Stromal cell of bone marrow (primary cell): ENCODE measurements at places on chromosomes 7 and 10.
A peak's percentile ranks its signal among the peaks of the same experiment; 100 is the strongest.

- DNase-seq: no peak
Observed at GRCh38 chr10:44564790-44565189, 179.9 kb upstream of the CXCL12 start.

DNA sequence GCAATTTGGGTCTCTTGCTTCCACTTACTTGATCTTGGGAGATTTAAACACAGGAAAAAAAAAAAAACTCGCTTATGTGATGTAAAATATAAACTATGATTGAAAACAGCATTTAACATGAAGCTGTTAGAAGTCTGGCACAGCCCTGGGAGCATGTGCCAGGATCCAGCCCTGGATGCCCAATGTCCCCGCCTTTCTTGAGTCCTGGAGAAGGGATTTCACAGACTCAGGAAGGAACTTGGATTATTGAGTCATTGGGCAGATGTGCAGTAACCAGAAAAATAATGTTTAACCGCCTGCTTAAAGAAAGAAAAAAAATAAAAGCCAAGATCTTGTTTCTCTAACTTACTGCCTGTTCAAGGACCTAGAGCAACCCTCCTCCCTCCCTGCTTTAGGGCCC lies 3.7 kb upstream of the JCAD start:
- DNase-seq: peak; percentile 89

- no peak for DNase-seq
Observed at GRCh38 chr10:76735866-76736265, 901.7 kb downstream of the KCNMA1 start.

DNA sequence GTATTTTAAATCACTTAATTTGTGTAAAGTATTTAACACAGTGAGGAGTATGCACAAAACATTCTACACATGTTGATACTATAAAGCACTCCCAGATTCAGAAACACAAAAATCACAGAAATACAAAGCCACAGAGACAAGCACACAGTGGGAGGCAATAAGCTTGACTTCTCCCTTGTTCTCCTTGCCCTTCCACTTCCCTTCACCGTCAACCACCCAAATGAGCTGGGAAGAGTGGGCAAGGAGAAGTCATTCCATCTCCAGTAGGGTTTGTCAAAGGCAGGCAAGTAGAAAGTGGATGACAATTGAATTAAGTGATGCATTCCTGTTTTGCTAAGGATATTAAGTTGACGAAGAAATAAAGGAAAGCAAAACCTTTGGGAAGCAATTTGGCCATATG lies 4.2 kb upstream of the TMEM139 start:
- no peak for DNase-seq

- no peak for DNase-seq
Observed at GRCh38 chr7:141949451-141949850, 2.7 kb upstream of the CLEC5A start.

DNA sequence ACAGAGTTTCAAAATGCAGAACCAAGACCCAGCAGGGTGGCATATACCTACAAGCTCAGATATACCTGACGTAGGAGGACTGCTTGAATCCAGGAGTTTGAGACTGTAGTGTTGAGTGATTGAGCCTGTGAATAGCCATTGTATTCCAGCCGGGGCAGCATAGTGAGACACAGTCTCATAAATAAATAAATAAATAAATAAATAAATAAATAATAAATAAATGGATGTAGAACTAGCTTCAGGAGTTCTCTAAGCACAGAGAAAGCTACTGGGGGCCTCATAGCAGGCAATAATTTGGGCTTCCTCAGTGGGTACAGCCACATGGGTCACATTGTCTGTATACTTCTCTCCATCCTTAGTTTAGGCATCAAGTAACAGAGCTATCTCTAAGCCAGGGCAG lies 906.8 kb downstream of the LRMDA start:
- no peak for DNase-seq

DNA sequence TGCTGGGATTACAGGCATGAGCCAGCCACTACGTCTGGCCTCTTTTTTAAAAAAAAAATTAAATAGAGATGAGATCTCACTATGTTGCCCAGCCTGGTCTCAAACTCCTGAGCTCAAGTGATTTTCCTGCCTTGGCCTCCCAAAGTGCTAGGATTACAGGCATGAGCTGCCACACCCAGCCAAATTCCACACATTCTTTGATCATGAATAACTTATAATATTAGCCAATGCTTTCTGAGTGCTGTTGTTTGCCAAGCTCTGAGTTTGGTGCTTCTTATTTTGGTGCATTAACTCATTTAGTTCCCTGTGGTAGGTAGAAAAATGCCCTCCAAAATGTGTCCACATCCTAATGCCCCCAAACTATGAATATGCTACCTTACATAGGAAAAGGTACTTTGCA lies 47.2 kb upstream of the MKI67 start:
- DNase-seq: no peak

GRCh38 chr10:93913706-93914105 lies 19.9 kb downstream of the SLC35G1 start:
- DNase-seq: peak; percentile 36

GRCh38 chr7:30584965-30585364 lies 9.7 kb upstream of the GARS1 start:
- no peak for DNase-seq

- DNase-seq: no peak
Observed at GRCh38 chr10:130742941-130743675, 568.4 kb downstream of the TCERG1L start.

GRCh38 chr7:23600236-23600635 lies 3.1 kb downstream of the CCDC126 start:
- DNase-seq: no peak

DNA sequence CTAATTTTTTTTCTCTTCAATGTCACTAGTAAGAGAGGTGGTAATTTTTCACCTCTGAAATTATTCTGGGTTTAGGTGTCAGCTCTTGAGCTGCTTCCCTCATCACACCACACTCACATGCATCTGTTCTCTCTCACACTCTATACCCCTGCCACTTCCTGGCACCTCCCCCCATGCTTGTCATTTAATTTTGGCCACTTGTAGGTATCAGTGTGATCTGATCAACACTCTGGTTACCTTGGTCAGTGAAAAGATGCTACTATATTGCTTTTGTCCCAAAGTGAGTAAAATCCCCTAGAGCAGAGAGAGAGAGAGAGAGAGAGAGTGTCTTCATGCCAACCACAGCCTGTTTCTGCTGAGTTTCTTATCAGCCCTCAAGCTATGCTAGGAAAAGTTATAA lies 42.5 kb downstream of the STK17A start:
- no peak for DNase-seq

DNA sequence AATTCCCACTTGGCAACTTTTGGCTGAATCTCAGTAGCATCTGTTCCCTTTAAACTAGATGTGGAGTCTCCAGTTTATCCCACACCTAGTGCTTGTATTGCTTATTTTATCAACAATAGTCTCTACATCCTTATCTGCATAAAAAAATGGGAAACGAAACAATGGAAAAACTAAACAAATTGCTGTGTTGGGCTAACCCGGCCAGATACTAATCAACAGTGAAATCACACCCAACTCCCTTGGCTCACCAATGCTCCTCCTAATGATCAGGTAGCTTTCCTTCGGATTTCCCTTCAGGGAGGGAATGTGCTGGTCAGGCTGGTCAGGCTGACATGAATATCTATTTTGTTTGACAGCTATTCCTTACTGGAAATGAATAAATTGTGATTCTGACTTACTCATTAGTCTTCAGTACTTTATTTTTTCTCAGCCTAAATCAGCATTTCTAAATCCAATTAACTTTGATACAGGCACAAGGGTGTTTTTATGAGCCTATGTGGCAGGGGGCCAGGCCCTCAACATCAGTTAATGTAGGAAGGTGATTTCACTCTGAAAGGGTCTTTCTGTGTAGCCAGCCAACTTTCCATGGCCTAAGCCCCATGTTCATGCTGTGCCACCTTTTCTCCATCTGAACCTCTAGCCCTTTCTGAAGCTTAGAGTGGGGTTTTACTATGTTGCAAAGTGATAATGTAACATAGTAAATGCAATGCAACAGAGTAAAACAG lies 170.5 kb upstream of the NPSR1 start:
- DNase-seq: no peak

- no peak for DNase-seq
Observed at GRCh38 chr10:92530421-92530820, 43.5 kb downstream of the IDE start.

DNA sequence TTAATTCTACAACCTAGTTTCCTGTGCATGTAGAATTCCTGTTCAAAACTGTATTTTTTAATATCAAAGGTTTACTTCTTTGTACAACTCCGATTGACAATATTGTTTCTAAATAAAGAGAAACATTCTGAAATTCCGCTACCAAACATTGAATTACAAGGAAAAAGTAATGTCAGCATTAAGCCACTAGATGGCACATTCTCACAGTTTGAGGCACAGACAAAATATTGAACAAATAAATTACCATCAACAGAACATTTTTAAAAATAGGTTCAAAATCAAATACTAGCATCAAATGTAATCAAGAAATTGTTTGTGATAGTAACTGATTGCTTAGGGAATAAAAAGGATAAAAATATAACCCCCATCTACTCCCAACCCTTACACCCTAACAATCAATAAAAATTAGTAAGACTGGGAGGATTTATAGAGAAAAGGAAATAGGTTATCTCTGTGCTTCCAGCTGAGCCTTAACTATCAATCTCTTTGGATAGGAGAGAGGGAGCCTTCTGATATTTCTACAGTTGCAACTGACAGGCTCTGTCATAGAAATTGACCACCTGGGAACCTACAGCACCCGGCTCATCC lies 86.6 kb upstream of the C7orf33 start:
- DNase-seq: peak; percentile 13

DNA sequence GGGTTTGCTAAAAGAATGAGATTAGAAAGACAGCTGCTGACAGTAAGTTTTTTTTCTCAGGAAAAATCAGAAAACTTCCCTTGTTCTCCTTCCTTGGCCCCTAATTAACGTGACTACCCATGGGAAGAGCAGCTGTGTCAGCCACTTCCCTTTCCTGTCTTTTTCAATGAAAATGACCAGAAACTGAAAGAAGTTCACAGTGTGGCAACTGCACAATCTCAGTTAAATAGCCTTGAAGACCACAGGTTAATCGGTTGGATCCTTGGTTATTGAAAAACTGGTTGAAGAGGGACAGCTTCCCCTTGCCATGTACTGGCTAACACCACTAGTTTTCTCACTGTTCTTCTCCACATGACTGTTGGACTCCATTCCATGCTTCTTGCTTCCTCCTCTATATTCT lies 148.8 kb upstream of the AGR3 start:
- DNase-seq: no peak

GRCh38 chr10:29634764-29635625 lies at the start of gene SVIL:
TSS of gene SVIL (minus strand) at chr10:29634971. CDS start at chr10:29555058, 79,913 bp downstream.
- DNase-seq: peak; percentile 72

DNA sequence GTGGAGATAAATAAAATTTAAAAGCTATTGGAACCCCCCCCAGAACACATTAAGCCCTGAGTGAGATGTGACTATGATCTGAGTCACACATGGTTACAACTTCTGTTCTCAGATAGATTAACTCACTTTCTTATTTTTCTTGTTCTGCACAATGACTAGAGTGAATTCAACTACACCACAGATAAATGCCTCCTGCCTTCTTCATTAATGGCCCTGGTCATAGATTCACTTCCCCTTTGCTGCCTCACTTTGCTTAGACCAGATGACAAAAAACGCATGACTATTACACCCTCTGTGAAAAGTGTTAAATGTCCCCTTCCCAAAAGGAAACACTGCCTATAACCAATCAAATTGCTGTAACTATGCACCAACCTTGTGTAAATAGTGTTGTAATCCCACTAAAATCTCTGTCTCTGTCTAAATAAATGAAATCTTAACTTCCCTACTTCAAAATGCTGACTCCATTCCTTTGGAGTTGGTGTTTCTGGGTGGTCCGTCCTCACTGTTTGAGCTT lies 49.4 kb downstream of the AKR1D1 start:
- DNase-seq: peak; percentile 59

GRCh38 chr10:79446758-79447084 lies 1.3 kb upstream of the ZCCHC24 start:
- no peak for DNase-seq

DNA sequence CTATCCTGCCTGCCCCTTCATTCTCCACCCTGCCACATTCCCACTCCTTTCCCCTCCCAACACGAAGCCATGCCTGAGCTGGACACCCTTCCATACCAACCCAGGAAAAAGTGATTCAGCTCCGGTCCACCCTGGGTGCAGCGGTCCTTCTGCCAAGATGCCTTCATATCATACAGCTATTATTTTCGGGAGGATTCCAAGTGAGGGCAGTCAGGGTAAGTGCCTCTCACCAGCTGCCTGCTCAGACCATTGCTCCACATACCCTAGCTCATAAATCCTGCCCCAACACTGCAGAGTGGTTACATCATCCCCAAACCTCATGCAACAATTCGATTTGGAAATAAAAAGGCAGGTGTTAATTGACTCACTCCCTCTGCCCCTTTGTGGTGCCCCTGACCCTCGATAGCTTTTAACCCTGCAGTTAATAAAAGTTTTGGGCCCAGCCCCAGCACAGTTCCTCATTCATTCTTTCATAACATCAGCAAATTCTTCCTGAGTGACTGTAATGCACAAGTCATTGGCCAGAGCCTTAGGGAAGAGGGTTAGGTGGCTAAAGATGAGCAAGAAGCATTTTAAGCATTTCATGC lies 42.6 kb downstream of the ZNF503 start:
- DNase-seq: peak; percentile 54

DNA sequence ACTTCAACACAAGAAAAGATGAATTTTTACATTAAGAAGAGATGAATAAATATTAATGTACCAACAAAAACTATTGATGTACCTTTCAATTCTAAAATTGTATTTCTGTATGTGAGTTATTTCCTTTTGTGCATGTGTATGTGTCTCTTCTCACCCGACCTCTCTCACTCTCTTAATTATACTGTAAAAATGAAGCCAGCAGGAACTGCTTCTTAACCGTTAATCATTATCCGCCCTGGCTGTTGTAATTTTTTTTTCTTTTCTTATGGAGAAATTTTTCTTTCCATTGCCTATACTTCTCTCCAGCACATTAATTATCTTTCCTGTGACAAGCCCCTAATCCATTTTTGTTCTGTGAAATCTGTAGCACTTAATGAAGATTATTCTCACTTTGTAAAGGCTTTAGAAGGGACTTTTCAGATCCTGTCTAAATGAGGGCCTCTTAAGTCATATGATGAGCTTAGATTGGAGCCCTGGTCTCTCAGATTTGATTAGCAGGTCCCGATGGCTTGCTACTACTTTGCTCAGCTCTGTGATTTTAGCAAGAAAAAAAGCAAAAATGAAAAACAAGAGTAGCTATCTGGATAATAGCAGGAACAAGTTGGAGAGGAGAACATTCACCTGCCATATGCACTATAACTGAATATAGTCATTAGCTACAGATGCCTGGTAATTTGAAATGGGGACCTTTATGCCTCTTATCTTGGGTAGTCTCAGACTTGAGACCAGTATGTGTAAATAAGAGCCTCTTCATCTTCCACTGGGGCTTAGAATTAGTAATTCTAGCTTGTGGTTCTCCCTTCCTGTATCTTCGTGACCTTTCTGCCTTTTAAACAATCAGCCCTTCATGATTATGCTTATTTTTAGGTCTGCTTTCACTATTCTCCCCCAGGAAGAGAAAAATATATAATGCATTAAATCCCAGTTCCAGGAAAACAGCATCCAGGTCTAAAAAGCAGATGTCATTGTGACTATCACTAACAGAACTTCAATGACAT lies 80.0 kb upstream of the COL1A2 start:
- DNase-seq: no peak

DNA sequence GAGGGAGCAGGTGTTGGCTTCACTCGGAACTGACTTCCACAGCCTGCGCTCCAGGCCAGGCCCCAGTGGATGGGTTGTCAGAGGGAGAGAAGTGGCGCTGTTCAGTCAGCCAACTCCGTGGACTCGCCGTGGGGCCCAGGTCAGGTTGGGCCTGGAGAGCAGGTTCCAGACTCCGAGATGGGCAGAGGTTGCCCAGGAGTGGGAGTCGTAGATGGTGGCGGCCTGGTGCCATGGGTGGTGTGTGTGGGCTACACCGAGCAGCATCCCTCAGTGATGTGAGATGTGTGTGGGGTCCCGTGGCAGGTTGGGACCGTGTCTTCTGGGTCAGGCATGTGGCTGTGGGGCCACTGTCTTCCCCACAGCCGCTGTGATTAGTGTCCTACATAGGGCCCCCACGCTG lies 10.4 kb downstream of the ZNF316 start:
- DNase-seq: no peak
